ENCODE measurements at places on chromosomes 6 and 20.

GRCh38 chr6:159008656-159009288 is 8.8 kb upstream of the RSPH3 start:
- peak; percentile 59 for DNase-seq

DNA sequence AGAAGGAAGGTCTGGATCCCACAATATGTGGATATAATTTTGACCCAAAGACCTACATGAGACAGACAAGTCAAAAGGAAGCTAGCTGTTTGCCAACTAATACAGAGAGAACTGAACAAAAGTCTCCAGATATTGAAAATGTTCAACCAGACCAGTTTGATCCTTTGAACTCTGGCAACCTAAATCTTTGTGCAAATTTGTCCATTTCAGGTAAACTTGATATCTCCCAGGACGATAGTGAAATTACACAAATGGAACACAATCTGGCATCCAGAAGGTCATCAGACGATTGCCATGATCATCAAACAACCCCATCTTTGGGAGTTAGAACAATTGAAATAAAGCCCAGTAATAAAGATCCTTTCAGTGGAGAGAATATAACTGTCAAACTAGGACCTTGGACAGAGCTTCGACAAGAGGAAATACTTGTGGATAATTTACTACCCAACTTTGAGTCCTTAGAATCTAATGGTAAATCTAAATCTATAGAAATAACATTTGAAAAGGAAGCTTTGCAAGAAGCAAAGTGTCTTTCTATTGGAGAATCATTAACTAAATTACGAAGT is 41.9 kb upstream of the SDHAF4 start:
- DNase-seq = no peak

DNA sequence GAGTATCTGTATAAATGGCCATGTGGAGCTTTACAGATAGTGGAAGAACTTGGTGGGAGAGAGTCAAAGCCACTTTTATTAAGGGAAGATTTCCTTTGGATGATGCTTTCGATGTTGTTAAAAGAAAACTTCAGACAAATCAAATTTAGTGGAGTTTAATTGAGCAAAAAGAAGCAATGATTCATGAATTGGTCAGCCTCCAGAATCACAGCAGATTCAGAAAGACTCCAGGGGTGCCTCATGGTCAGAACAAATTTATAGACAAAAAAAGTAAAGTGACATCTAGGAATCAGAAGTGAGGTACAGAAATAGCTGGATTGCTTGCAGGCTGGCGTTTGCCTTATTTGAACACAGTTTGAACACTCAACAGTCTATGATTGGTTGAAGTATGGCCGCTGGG is 5.3 kb upstream of the CGA start:
- DNase-seq = no peak

- DNase-seq = no peak
These were observed 54.2 kb upstream of the MAFB start for GRCh38 chr20:40743141-40743775.

DNA sequence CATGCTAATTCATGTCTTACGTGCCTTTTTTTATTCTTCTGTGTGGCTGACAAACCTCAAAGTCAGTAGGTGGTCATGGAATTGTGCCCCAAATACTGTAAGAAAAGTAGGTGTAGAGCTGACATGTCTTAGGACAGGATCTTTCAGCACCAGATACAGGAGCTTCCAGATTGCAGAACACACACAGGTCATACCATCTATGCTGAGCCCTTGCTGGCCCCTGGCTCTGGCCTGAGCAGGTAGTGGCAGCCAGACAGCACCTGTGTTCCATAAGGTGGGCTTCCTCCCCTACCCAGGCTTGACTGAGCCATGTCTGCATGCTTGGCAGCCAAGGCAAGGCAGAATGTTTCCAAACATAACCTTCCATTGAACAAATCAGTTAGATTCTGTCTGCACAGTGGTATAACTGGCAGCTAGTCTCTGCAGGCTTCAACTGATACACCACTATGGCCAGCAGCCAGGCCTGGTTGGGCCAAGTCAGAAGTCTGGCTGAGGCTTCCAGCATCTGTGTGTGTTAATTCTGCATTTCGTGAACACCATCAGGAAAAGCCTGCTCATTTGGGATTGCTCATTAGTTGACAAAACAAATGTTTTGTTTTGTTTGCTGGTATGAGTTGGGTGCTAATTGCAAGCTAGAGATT is 366.5 kb downstream of the FOXA2 start:
- DNase-seq = no peak

- peak; percentile 55 for DNase-seq
These were observed 23.2 kb downstream of the ADAT2 start for GRCh38 chr6:143427109-143427817.

DNA sequence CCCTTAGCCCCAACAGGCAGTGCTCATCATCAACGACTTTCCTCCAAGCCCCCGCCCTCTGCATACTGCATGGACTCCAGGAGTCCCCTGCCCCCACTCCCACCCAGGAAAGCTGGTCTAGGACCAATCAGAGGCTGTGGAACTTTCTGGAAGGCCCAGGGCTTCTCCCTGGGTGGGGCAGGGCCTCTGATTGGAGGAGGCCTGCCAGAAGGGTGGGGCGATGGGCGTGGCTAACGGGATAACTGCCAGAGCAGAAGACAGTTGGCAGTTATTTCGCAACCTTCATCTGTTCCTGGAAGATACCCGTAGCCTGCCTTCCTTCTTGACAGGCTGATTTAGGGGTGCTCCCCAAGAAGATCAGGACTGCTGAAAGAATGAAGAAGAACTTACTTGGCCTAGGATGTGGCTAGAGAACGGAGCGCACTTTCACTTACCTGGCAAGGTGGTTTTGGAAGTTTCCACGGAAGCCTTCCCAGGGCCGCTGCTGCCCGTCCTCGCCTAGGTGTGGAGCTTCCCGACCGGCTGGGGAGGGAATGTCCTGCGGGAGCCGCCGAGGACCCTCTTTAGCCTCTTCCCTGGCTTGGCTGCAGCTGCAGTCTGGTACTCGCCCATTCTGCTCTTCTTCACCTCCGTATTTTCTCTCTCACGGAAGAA is 209.0 kb downstream of the LRFN2 start:
- DNase-seq = no peak

All from NCI-H146 (cell line).